ENCODE measurements at places on chromosomes 7 and 10.

- DNase-seq = no peak
Observed at GRCh38 chr10:19579761-19580545, 236.3 kb upstream of the PLXDC2 start.

DNA sequence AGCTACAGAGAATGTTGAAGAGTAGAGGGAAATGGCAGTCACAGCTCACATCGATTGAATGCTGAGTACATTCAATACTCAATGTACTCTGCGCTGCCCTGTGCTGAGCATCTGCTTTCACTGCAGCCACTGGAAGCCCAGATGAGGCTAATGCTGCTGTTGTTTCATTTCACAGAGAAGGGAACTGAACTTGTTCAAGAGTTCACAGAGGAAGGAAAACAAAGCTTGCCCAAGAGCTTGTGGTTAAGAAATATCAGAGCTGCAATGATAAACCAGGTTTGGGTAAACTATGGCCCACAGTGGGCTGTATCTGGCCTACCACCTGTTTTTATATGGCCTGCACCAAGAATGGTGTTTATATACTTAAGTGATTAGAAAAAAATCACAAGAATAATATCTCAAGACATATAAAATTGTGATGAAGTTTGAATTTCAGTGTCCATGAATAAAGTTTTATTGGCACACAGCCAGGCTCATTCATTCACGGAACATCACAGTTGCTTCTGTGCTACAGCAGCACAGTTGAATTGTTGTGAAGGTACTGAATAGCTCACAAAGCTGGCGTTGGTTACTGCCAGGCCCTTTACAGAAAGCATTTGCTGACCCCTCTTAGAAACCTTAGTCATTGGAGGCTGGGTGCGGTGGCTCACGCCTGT lies 64.1 kb downstream of the CFAP58 start:
- DNase-seq = no peak

GRCh38 chr10:2456834-2457233 lies 610.5 kb upstream of the PFKP start:
- DNase-seq = no peak

- no peak for DNase-seq
Observed at GRCh38 chr10:60286559-60286958, 103.1 kb downstream of the ANK3 start.

DNA sequence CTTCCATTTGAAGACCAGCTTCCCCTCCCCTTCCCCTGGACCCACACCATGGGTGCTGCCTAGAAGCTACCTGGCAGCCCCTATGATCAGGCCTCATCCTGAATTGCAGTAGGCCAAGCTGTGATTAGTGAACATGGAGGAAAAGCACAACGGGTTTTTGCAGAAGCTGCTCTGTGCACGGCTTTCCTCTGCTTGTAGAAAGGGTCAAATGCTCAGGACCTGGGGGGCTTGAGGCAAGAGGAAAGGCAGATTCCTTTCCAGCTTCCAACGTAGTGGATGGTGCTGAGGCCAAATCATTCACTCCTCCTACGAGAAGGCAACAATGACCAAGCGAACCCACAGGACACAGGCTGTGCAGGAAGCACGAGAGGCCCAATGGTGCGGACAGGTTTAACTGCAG lies 410.3 kb upstream of the SHH start:
- DNase-seq = no peak

GRCh38 chr7:68679459-68680234 lies 918.6 kb upstream of the AUTS2 start:
- no peak for DNase-seq
